Sciatic nerve (tissue), 2 donors: ENCODE measurements at places on chromosomes 7 and 10. TPM values are rescaled to one million over a fixed set of nuclear protein-coding genes. Genes with fewer than 3 reads are reported as not detected.

GNGT1 gene
- not detected for total RNA-seq

- DNase-seq = no peak
These were observed 191.5 kb downstream of the REEP3 start for GRCh38 chr10:63712717-63713115.

RARRES2 gene
- 261 TPM for total RNA-seq

DNA sequence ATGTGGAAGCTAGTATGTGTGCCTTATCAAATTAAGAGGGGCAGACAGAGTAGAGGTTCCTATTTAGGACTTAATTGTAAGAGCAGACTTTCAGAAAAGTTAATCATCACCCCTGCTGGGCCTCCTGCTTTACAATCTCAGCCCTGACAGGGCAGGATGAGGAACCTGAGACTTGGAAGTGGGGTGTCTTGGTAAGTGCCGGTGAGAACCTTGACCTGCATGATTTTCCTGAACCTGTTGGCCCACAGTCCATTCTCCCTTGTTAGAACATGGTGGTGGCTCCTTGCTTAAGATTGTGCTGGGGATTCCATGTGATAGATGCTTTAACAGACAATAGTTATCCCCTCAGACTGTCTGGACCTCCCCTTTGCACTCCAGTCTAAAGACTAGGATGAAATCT, 141.7 kb upstream of the TMEM72 start:
- DNase-seq = no peak

DNA sequence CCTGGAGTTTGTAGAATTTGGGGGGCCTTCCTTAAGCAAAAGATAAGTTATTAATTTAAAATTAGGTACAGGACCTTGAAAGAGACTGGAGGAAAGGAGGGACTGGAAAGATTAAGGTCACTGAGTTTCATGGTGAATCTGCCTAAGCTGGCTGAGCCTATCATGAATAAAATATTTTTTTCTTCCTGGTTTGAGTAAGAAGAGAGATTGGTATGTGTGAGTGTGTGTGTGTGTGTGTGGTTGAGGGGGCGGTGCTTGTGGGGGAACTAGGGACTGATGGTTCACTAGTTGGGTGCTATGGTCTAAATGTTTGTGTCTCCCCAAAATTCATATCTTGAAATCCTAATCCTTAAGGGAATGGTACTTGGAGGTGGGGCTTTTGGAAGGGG, 142.5 kb upstream of the PRKCQ start:
- DNase-seq = no peak

DNA sequence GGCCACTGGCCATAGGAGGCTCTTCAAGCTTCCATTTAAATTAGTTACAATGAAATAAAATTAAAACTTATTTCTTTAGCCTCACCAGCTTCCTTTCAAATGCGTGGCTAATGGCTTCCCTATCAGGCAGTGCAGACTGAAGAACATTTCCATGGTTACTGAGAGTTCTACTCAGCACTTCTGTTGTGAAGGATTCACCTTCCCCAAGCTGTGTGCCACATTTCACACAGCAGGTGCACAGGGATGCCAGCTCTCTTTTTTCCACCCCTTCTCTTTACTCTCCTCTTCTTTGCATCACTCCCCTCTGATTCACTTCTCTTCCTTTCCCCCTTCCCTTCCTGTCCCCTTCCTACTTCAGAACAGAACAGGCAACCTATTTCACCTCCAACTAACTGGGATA, 833 bp downstream of the GDF2 start:
- DNase-seq = no peak

- DNase-seq = no peak
These were observed 14.8 kb upstream of the LAMB4 start for GRCh38 chr7:108144931-108145330.

GRCh38 chr10:69723653-69724052, 78.1 kb upstream of the COL13A1 start:
- DNase-seq = no peak

DNA sequence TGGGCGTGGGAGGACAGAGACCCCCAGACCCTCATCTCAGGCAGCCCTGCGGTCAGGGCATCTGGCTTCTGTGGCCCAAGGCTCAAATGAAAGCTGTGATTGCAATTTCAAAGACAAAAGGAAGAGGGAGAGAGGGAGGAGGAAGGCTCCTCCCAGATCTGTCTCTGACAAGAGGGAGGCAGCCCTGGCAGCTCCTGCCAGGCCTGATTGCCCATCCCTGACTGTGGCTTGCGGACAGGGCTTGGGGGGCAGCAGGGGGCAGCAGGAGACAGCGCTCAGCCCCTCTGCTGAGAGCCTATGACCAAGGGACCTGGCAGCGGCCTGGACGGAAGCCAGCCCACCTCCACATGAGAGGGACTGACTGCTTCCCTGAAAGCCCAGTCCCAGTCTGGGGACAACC, 91.8 kb downstream of the PTPRN2 start:
- no peak for DNase-seq

COL17A1 gene
- total RNA-seq = 0.45 TPM

CAMK1D gene
- total RNA-seq = 27.1 TPM

TMEM176B gene
- 78.8 TPM for total RNA-seq

DNA sequence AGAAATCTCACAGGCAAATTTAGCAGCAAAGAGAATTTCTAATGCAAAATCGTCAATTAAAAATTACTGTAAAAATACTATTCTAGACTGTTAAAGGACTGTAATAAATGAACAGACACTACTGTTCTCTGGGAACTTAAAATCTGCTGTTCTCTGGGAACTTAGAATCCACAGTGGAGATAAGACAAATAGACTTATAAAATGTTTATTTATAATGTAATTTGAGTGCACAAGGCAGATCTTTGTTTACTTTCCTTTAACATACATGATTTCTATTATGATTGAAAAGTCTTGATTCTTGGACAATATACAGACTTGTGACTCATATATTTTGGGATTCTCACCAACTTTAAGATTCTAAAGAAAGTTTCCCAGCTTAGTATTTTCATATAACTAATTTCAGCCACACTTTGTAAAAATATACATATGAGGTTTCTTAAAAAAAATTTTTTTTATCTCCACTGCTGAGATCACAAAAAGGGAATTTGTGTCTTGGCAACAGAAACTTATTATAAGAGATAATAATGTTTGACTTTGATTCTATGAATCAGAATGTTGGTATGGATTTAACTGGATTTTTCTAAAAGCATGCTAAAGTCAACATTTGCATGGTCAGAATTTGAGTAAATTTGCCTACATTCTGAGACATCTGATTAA, 166.3 kb upstream of the RHOBTB1 start:
- no peak for DNase-seq

CYP2E1 gene
- total RNA-seq = 5.7 TPM
